Stimulated activated CD8-positive, alpha-beta memory T cell treated with anti-CD3 and anti-CD28 coated beads, Interleukin-4, amount 100 ng/mL, for 1 hour (primary cell): ENCODE measurements at places on chromosomes 3 and 15.

DNA sequence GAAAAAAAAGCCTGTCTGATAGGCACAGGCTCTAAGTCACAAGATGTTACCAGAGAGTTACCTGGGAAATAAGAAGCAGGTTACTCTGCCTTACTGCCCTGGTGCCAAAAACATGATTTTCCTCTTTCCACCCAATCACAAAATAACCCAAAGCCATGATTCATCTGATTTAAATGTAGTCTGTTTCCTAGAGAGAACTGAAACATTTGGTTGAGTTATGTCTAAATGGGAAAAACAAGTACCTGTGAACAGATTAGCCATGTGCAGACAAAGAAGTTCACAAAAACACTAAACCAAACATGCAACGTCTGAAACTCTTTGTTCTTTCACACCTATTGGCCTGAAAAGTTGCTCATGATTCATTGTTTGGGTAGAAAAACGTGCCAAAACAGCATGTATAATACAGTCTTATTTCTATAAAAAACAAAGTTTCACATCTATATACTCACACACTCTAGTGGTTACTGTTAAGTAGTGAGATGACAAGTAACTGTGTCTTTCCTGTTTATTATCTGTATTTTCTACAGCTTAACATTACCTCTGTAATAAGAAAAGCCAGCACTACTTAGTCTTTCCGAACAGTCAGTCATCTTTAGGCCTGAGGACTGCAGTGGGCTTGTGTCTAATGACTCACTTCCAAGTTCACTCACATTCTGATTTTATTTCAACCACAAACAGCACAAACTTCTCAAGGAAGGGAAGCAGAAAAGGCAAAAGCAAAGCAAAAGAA is 30.2 kb downstream of the FAM174B start:
- DNase-seq, result no peak

DNA sequence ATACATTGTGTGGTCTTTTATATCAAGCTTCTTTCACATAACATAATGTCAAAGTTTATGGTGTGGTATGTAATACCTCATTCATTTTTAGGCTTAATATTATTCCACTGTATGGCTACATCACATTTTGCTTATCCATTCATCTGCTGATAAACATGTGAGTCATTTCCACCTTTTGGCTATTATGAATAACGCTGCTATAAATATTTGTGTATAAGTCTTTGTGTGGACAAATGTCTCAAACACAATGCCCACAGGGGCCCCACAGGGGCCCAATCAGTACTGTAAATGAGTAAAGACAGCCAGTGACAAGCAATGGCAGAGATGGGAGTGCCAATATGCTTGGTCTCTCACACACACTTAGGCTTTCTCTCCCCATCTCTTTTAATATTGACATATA is 54.2 kb downstream of the PIK3R4 start:
- no peak for DNase-seq

- DNase-seq, result no peak
These were observed 158.6 kb upstream of the NR2E3 start for GRCh38 chr15:71651750-71652186.

- no peak for DNase-seq
These were observed 1.9 kb downstream of the PCLAF start for GRCh38 chr15:64379216-64379960.

DNA sequence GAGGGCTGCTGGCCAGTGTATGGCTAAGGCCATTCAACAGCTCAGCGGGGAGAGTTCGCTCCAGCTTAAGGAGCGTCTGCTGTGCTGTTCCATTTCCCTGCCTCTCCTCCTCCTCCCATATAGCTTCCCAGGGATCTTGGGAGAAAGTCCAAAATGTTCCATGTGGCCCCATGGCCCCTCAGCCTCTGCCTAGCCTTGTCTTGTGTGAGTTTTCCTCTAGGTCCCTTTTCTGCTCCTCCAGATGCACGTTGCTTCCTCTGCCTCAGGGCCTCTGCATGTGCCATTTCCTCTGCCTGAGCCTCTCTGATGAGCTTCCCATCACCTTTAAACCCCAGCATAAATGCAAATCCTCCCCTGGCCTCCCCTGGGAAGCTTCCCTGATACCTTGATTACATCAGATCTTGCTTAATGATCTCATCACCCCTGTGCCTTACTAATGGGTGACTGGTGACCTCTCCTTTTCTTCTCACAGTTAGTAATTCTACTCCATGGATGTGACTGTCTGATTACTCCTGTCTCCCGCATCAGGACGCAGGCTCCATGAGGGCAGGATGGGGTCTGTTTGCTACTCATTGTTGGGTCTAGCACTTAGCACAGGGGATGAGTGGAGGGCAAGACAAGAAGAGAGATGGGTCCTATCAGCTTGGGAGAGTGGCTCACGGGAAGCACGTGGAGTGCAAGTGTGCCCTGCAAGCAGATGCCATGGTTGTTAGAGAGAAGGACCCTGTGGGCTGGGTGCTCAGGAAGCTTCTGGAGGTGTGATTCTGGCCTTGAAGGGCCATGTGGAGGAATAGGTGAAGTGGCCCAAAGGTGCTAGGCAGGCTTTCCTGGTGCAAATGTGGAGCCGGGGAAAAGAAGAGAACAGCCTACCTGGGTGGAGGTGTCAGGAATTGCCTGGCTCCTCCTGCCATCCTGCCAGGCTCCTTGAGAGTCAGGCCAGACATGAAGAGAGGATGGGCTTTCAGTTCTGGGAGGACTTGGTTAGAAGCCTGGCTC is 23.8 kb downstream of the ITGA11 start:
- DNase-seq, result no peak

DNA sequence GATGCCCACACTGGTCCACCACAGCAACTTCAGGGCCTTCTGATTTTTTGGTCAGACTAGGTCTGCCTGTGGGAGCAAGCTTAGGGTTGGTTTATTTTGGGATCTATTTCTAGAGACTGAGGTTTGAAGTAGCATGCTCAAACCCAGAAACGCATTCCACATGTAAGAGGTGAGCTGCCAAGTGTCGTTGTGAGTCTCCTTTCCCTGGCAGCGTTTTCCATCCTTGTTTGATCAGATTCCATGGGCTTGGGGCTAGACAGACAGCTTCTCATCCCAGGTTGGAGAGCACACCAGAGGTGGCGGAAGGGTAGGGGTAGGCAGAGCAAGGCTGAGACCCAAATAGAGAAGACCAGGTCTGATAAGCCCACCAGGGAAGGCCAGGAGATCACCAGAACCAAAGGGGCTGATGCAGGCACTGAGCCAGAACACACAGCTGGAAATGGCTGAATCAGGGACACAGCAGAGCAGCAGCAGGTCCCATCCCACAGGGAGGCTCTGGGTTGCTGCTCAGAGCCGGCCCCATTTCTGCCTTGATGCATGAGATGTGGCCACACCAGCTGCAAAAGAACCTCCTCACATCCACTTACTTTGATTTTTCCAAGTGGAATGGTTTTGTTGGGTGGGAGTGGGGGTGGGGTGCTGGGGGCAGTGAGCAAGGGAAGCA is 186.8 kb downstream of the THSD4 start:
- no peak for DNase-seq

- no peak for DNase-seq
These were observed 11.0 kb downstream of the ETV5 start for GRCh38 chr3:186097663-186098451.
